Tibial nerve (tissue), 4 donors: ENCODE measurements at places on chromosomes 2 and 18. TPM values are rescaled to one million over a fixed set of nuclear protein-coding genes. Genes with fewer than 3 reads are reported as not detected.

SERPINB10 gene
- not detected for total RNA-seq

PRKAG3 gene
- not detected for total RNA-seq

EHD3 gene
- total RNA-seq: 8.3 TPM

PDE11A gene
- not detected for total RNA-seq

MAP3K19 gene
- not detected for total RNA-seq

EPC2 gene
- total RNA-seq: 24.9 TPM

MROH2A gene
- not detected for total RNA-seq

GORASP2 gene
- 35.4 TPM for total RNA-seq

GRCh38 chr18:77108001-77108692 is 24.4 kb downstream of the MBP start:
- no peak for DNase-seq

DNA sequence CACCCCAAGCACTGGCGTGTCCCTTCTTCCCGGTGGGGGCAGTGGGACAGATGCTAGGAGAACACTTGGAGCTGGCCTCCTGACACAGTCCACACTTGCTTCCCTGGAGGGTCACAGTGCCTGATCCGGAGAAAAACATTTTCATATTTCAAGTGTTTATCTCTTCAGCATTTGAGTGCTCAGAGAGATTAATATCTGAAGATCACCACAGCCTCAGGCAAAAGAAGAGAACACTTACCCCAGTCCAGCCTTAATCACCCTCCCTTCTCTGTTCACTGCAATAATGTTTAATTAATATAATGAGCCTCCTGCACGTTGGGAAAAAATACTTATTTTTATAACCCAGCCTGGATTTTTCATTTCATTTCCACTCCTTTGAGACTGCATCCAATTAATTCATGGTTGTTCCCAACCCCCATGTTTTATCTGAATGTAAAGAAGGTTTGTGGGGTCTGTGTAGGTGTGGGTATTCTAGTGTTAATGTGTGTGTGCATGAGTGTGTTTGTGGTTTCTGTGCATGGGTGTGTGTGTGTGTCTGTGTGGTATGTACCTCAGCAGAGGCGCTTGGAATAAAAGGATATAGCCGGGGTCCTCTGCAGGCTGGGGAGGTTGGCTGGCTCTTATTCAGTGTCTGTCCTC is 72.1 kb downstream of the NRP2 start:
- DNase-seq: no peak

- DNase-seq: no peak
Observed at GRCh38 chr2:119692954-119693353, 14.0 kb downstream of the TMEM177 start.

GRCh38 chr2:6183226-6183625 is 491.0 kb downstream of the SOX11 start:
- DNase-seq: no peak

DNA sequence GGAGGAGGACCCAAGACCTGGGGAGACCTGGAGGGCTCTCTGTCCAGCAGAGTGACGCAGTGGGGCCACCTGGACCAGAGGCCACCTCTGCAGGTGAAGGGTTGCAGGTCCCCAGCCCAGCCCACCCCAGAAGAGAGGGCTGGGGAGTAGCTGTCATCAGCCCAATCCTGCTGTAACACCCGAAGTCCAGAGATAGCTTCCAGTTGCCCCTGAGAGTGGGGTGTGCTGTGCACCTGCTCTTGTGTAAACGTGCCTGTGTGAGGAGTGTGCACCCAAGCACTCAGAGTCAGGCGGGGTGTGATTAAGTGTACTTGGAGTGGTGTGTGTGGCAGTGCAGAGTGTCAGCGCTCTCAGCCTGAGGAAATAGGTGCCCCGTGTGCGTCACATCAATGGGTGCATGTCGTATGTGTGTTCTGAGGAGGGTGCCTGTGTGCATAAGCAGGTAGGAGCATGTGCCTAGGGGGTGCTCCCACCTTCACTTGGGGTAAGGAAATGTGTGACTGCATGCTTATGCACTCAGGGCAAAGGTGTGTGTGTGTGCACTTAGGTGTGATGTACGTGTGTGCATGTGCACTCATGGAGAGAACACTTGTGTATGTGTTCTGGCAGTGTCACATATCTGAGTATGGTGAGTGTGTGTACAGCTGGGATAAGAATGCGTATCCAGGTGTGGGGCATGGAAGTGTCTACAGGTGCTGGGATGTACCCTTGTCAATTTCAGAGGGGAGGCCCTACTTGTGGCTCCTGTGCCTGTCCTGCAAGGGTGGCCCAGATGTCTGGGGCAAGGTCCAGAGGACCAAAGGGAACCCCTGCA is 672 bp downstream of the ATP6V1B1 start:
- DNase-seq: no peak

DNA sequence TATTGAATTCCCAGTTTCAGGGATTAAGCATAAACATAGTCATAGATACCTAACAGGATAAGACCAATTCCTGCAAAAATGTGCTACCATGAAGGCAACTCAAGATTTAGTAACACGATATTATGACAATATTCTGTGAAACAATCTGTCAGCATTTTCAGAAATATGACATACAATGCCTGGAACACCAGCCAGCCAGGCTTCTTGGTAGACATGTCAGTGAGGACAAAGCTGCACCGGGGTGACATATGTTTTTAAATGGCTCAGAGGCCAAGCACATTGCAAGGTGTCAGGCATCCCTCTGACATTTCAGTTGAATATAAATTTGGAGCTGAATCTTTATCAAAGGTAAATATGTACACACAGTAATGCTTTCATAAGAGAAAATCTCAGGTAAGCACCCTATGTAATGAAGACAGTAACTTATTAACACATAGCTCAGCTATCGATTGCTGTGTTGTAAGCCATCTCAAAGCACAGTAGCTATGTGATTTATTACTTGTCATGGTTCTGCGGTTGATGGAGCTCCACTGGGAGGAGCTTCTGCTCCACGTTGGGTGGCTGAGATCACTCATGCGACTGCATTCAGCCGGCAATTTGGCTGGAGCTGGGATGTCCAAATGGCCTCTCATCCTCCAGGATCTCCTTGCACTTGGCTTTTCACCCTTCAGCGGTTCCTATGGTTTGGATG is 31.9 kb upstream of the EML6 start:
- DNase-seq: no peak

GRCh38 chr2:9212010-9212635 is 5.5 kb downstream of the ASAP2 start:
- DNase-seq: no peak

DNA sequence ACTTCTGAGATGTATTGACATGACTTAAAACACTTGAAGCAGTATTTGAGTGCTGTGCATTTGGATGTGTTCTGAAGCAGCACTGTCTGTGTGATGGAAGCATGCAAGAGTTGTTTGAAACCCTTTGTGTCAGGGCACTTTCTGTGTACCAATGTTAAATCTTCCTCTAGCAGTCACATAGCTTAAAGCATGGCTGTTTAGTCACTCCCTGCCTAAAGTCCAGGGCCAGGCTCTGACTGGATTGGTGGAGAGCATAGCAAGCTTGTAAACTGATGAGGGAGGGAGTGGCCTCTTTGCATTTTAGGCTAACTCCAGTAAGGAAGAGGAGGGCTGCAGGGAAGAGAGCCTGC is 73.5 kb downstream of the MYO1B start:
- DNase-seq: no peak

DNA sequence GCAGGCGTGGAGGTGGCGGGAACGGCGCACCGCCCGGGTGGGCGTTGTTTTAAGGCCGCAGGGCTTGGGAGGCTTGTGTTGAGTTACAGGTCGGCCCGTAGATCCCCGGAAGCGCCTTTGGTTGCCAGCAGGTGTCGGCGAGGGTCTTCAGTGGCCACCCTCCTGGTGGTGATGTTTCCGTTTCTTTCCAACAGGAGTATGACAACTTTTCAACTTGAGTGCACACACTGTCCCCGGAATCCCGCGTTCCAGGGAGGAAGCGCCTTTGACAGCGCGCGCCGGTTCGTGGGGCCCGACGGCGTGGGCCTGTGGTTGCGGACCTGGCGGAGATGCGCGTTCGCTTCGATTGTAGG is 1.0 kb upstream of the HDAC4 start:
- DNase-seq: no peak

GRCh38 chr2:197369228-197369932 is 58.8 kb upstream of the ANKRD44 start:
- DNase-seq: no peak

- DNase-seq: no peak
Observed at GRCh38 chr2:59449274-59449673, 1104.2 kb downstream of the BCL11A start.

DNA sequence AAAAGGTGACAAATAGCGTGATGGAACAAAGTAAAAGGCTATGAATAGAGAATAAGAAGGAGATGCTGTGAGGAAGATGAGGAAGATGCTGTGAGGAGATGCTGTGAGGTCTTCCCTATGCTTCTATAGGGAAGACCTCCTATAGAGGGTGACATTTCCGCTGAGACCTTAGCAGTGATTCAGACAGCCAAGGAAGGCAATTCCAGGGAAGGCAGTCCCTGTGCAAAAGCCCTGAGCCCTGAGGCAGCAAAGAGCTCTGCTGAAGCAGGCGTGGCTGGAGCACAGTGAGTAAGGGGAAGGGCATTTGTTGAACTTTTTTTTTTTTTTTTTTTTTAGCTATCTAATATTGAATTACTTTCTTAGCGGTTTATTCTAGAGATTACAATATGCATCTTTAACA is 142.7 kb upstream of the FOSL2 start:
- DNase-seq: no peak

- no peak for DNase-seq
Observed at GRCh38 chr2:174059178-174059883, 94.2 kb upstream of the SP3 start.

DNA sequence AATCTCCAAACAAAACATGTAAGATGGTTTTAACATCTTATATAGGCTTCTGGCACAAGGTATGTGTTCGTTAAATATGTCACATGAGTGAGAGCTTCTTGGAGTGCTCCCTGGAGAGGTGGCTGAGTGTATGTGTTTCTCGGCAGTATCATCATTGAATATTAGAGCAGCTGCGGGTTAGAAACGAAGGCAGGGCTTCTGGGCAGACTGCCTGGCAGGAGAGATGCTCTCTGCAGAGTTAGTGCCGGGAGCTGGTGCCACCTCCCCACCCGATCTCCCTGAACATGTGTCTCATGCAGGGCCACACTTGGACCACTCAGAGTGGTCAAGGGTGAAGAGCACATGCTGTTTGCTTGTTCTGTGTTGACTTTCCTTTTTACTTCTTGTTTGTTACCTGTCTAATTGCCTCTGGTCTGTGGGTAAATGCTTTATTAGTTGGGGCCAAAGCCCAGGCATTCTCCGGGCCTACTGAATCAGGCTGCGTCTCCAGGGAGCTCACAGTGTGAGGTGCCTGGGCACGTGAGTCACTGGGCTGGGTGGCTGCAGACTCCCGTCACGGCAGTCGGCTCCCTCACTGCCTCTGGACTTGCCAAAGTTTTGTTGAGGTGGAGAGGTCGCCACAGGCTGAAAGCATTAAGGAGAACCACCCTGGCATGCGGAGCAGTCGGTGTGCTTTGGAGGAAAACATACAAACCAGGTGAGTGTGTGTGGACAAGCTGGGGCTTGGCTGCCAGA is 246.6 kb downstream of the FHOD3 start:
- DNase-seq: no peak

- no peak for DNase-seq
Observed at GRCh38 chr2:132559326-132559725, 110.7 kb downstream of the LYPD1 start.

DNA sequence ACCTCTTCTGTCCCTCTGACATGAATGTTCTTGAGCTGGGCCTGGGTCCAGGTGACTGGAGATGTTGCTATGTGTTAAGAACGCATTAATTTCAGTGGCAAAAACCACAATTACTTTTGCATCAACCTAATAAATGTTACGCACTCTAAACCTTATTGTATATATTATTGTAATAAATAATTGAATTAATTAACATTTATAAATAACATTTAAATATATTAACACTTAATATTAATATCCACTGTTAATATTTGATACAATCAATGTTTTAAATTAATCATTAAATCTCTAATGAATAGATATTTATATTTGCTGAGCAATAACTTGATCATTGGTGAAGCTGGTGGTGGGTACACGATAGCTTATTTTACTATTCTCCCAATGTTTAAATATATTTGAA is 97.4 kb downstream of the KCNF1 start:
- no peak for DNase-seq

GRCh38 chr2:161077367-161078210 is 82.6 kb upstream of the TANK start:
- DNase-seq: no peak
